ENCODE measurements at places on chromosomes 6 and 20.

GRCh38 chr20:48970681-48971365 lies 49.3 kb downstream of the ARFGEF2 start:
- DNase-seq, result no peak

DNA sequence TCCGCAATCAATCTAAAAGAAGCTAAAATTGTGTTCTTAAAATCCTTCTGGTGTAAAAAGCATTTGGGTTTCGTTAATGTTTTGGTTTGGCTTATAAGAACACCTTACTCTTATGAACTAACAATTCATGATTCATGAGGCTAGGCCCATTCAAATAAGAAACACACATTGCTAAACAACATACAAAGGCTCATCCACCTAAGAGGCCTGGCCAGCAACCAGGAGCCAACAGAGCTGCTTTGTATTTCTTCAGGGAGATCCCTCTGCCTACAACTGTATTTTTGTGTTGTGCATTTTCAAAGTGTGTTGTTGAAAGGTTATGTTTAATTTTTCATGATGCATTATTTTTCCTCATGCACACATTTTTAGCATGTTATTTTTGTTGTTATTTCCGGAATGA lies 98.6 kb downstream of the PTPRK start:
- DNase-seq, result no peak

GRCh38 chr6:169921853-169922824 lies 170.7 kb downstream of the ERMARD start:
- peak; percentile 50 for DNase-seq

DNA sequence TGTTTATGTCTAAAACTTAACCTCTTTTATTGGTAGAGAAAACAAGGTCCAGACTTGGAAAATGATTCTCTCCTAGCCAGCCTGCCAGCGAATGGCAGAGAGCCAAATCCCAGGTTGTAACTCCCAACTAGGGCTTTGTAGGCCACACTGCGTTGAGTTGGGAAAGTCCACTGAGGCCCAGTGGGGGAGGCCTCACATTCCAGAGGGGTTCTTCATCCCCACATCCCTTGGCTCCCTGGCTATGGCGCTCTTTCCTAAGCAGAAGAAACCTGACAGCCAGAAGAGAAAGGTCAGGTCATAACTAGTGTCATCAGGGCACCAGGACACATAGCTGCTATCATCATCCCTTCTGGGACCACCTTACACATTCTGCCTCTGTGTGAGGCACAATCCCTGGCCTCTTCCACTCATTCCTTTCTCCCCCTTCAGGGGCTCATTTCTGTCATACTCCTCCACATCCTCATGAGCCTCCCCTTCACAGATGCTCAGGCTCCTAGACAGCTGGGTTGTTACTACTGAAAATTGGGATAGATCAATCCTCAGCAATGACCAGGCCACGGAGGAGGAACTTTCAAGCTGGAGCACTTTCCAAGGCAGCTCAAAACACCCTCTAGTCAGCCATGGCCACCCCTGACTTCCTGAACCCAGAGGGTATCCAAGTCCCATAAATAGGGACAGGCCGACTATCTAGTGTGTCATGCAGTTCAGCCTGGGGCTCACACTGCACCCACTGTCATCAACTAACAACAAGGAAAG lies 48.6 kb downstream of the TCP11 start:
- DNase-seq, result no peak

DNA sequence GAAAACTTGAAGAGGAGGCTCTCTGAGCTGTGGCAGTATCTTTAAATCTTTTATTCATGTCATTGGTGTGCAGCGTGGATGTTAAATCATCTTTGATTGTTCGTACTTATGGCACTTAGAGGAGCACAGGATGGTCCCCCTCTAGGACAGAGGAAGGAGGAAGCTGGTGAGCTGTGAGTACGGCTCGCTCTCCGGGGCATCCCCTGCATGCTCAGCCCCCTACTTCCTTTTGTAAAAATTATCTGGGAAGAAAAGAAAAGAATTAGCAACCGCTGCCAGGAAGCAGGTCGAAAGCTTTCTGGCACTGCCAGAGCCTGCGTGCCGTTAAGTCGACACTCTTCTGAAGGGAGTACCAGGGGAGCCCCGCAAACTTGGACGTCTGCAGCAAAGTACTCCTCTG lies 158.5 kb downstream of the SYNDIG1 start:
- DNase-seq, result no peak

DNA sequence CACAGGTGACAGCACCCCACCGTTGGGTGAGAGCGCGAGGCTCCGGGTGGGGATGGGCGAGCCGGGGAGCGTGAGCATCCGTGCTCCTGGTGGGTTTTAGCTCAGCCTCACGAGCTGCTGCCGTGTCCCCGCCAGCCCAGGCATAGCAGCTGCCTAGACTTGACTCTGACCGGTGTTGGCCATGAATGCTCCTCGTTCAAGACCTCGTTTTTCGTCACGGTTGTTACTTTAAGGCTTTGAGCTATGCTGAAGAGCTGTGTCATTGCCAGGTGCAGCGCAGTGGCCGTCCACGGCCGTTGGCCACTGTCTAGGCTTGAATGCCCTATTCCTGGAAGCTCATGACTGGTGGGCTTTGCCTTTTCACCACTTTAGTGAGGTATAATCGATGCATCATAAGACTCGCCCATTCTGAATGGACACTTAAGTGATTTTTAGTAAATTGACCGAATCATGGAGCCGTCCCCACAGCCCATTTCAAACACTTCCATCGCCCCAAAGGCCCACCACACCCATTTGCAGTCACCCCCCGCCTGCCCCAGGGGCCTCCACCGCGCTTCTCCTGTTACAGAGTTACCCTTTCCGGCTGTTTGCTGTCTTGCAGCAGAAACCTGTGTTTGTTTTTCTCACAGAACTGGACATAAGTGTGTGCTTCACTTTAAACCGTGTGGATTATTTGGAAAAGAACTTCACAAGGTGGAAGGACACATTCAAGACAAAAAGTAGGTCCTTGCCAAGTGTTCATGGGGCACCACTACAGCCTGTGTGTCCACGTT lies 21.4 kb upstream of the ADRM1 start:
- no peak for DNase-seq

- no peak for DNase-seq
Observed at GRCh38 chr6:158361961-158362669, 49.9 kb downstream of the TULP4 start.

- DNase-seq, result no peak
Observed at GRCh38 chr20:46304361-46304760, 3.9 kb downstream of the CDH22 start.

GRCh38 chr6:106090001-106090400 lies 3.9 kb downstream of the PRDM1 start:
- DNase-seq, result no peak

DNA sequence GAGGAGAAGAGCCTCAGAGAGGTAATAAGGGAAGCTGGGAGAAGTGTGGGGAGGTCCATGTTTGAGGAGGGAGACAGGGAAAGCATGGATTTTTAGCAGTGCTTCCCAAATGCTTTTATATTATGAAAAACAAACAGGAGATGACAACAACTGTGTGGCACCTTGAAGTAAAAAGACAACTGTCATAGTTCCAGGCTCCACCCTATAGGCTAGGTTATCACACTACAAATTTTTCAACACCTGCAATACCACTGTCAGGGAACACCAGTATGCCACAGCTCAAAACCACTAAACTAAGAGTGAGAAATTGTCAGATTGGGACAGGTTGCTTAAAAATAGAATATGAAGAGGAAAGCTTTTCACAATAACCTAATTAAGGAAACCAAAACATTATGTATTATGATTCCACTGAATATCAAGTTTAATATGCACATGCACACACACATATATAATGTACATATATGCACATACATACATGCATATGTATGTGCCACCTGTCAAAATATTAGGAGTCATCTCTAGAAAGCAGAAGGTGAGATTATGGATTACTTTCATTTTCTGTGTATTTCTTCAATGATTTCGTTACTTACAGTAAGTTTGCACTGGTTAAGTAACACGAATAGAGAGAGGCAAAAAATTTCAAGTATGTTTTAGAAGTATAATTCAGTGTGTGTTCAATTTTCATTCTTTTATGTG lies 261.2 kb downstream of the PTPRK start:
- DNase-seq, result no peak

Measured in stimulated activated CD8-positive, alpha-beta memory T cell treated with anti-CD3 and anti-CD28 coated beads, Interleukin-2, amount 100 ng/mL, for 48 hours (primary cell).